ENCODE measurements at places on chromosomes 2 and 18.

DNA sequence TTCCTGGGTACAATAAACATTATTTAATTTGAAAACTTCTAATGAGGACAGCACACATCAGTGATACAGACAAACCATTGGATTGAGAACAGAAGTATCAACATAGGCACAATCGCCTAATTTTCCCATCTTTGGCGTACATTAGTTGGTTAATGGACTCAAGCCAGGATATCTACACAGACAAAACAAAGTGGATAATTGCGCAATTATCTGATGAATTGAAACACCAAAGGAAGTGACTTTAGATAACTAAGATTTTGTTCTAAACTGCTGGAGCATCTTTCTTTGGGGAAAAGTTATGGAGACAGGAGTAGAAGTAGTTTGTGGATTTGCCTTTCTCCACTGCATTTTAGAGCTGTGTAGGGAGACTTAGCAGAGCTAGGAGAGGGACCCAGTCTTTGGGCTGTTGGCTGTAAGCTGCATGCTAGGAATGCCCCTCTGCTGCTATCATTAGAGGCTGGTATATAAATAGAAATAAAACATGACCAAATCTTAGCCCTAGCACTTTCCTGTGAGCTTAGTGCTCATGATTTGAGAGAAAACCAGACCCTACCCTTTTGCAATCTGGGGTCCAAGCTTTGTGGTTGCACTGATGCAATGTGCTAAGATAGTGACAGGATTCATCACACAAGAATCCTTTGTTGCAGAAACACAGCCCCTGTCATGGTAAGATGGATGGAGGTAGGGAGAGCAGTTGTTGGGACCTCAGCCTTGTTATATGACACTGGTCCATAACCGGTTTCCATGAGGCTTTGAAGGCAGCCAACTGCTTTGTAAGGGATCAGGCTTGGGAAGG lies 264.5 kb upstream of the PIK3C3 start:
- DNase-seq = no peak

GRCh38 chr2:48750128-48750739 lies 5.3 kb downstream of the LHCGR start:
- DNase-seq = no peak

- DNase-seq = no peak
Observed at GRCh38 chr18:37584217-37584616, 18.6 kb upstream of the CELF4 start.

- no peak for DNase-seq
Observed at GRCh38 chr18:72985686-72986085, 117.9 kb upstream of the NETO1 start.

DNA sequence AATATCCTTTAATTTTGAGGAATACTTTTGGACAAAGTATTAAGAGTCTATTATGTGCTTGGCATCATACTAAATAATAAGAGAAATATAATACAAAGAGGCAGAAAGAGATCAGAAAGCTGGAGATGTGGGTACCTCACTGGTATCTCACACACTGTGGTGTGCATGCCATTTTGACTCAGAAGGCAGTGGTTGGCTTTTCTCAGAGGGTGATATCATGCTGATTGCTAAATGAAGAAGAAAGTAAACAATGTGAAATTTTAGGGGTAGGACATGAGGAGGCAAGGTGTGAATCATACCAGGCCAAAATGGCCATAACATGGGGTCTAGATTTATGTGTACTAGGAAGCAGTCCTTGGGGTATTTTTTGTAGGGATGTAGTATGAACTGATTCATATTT lies 16.6 kb upstream of the SPOPL start:
- no peak for DNase-seq

DNA sequence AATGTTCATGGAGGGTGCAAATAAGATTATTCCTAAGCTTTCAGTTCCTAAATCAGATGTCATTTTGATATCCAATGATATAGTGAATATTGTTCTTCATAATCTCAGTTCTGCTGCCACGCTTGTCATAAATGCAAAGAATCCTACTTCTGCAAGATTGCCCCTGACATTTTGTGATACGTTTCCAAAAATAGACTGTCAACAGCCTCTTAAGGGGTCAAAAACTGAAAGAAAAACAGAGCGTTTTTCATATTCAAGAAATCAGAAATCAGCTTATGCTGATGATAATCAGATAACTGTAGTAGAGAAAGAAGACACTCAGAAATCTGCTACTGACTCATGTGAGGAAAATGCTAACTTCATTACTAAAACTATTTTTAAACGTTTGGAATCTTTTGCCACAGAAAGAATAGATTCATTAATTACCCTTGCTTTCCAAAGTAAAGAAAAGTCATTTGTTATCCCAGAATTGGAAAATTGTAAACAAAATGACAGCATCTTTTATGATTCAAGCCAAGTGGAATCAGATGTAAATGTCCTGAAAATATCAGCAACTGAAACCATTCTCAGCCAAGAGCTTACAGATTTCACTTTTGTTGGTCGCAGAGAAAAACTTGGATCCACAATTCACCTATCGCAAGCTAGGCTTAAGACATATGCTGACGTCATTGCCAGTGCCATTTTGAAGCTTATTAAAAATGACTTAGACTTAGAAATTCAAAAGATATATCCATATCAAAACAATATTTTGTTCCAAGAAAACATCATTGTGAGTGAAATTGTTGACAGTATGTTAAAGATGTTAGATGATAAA lies 55.1 kb downstream of the FSIP2 start:
- DNase-seq = no peak

DNA sequence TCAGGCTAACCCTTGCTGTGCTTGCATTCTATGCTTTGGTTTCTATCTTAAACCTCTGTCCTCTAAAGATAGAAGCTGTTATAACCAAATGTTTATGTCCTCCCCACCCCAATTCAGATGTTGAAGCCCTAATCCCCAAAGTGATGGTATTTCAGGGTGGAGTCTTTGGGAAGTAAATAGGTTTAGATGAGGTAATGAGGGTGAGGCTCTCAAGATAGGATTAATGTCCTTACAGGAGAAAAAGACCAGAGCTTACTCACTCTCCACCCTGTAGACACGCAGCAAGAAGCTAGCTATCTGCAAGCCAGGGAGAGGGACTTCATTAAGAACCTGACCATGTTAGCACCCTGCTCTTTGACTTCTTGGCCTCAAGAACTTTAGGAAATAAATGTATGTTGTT lies 362.5 kb downstream of the ERBB4 start:
- no peak for DNase-seq

- no peak for DNase-seq
Observed at GRCh38 chr2:38269421-38269820, 107.7 kb downstream of the ATL2 start.

DNA sequence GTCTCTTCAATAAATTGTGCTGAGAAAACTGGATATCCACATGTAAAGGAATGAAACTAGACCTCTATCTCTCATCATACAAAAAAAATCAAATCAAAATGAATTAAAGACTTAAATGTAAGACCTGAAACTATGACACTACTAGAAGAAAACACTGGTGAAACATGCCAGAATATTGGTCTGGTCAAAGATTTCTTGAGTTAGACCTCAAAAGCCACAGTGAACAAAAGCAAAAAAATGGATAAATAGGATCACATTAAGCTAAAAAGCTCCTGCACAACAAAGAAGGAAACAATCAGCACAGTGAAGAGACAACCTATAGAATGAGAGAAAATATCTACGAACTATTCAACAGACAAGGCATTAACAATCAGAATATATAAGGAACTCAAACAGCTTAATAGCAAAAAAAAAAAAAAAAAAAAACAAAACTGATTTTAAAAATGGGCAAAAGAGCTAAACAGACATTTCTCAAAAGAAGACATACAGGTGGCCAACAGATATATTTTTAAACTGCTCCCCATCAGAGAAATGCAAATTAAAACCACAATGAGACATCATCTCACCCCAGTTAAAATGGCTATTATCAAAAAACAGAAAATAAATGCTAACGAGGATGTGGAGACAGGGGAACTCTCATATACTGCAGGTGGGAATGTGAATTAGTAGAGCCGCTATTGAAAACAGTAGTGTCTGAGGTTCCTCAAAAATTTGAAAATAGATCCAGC lies 66.3 kb downstream of the NCKAP1 start:
- DNase-seq = no peak

- no peak for DNase-seq
Observed at GRCh38 chr18:1252534-1252933, 347.9 kb downstream of the ADCYAP1 start.

DNA sequence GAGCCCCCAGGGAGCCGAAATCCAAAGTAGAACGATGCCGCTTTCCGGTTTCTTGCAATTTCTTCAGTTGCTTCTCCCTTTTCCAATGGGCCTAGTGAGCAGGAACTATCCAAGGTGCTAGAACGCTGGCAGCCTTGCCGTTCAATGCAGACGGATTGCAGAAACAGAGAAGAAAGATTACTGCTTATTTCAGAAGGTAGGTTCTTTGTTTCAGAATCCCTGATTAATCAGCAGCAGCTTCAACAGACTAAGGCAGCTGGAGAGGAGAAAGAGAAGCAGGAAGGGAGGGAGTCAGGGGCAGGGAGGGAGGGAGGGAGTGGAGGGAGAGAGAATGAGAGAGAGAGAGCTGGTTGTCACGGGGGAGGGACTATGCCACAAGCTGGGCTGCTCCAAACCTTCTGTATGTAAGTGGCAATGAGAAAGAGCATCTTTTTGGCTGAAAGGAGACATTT lies 576 bp downstream of the NYAP2 start:
- DNase-seq = no peak

- no peak for DNase-seq
Observed at GRCh38 chr18:5142859-5143258, 54.2 kb downstream of the AKAIN1 start.

DNA sequence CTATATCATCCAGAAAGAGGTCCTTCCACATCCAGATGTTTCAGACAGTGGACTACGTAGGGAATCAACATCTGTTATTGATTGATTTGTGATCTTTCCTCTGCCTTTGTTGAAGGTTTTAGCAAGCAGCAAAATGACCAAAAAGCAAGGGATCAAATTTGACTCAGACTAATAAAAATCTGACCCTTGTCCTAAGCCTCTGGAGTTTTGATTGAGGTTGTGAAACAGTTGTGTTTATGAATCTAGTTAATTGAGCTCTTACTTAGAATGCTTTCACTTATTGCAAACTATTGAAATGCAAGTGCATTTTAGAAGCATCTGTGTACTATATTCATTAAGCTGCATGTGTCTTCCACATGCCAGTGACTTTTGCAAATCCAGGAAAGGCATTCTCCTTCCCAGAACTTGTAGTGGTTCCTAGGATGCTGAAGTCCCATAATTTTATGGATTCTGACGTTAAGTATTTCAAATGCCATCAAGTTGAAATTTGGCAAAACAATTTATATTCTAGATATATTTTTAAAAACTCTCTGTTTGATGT lies 116.0 kb downstream of the MTX2 start:
- DNase-seq = no peak

DNA sequence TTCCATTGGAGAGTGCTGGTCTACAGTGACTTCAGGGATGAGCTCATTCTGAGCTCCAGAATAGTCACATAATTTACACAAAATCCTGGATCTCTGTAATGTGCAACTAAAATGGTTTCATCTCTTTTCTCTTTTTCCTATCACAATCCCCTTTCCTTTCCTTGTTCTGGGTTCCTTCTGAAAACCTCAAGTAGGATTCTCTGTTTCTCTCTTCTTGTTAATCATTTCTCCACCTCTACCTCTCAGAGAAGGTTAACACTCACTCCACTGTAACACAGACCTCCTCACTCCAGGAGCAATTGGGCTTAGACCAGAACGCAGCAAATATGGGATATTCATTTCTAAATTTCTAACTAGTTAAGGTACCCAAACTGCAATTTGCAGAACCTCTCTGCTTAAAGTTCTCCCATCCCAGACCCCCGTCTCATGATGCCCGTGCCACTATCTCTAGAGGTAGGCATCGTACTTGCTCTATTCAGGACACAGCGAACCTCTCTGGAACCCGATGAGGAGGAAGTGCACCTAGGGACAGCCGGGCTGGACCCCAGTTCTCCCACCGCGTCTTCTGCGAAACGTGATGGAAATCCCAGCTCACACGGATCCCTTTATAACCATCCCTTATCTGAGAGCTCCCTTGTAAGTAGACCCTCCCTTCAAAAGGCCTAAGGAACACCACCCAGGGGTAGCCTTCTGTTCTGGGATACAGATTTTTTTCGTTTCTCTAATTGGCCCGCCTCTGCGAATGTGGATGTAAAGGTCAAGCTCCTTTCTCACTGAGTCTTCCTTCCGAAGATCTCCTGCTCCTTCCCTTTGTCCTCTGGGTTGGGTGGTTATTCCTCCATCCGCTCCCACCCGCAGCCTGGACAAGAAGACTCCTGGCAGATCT lies 1.3 kb downstream of the FOXI3 start:
- no peak for DNase-seq

GRCh38 chr2:145303536-145303935 lies 783.6 kb upstream of the ZEB2 start:
- DNase-seq = no peak

DNA sequence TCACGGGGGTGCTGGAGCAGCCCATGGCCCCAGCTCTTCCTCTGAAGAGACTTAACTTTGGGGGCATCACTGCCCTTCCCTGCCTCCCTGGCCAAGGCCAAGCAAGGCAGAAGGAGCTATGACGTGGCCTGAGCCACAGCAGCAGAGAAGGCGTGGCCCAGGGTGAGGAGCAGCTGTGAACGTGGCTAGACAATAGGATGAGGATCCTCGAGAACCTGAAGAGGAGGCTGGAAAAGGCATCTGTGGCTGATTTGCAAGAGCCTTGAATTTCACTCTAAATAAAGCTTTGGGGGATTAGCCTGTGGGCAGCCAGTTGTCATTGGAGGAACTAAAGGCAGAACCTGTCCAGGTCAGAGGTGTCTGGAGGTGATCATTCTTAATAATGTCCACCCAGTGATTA lies 652.9 kb upstream of the ID2 start:
- DNase-seq = no peak

DNA sequence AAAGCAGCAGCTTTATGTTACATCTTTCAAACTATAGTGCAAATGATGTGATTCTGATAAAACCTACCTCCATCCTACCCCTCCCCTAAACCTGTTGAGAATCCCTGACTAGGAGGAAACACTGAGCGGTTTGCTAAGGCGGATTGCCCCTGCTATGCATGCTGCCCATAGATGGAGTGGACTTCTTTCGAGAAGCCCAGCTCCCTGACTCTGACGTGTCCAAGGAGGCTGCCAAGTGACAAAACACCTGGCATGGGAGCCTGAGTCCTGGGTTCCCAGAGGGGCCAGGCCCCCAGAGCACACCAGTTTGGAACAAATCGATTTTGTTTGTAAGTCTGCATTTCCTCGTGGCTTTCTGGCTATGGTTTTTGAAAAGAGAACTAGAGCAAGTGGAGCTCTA lies 1.4 kb upstream of the UXS1 start:
- DNase-seq = no peak

- no peak for DNase-seq
Observed at GRCh38 chr18:77103991-77104531, 28.5 kb downstream of the MBP start.

DNA sequence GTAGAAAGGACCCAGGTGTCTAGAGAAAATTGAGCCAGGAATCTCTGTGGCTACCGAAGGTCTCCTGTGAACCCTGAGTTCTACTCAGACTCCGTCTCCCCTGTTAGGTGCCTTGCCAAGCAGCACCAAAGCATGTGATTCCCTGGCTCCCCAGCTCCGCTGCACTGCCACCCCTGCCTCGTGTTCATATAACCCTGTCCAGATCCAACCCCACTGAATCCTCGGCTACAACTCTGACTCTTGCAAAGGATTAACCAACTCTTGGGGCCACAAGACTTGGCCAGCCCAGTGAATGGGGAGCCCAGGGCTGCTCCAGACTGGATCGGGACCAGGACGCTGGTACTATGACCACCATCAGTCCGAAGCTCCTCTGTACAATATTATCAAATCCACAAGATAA lies 37.3 kb upstream of the ACAA2 start:
- DNase-seq = no peak

All from CD4-positive, alpha-beta T cell treated with Interleukin-6 at 100 ng/mL for 8 hours (primary cell).